Iris pigment epithelial cell (primary cell): ENCODE measurements at places on chromosomes 6 and 20.

DNA sequence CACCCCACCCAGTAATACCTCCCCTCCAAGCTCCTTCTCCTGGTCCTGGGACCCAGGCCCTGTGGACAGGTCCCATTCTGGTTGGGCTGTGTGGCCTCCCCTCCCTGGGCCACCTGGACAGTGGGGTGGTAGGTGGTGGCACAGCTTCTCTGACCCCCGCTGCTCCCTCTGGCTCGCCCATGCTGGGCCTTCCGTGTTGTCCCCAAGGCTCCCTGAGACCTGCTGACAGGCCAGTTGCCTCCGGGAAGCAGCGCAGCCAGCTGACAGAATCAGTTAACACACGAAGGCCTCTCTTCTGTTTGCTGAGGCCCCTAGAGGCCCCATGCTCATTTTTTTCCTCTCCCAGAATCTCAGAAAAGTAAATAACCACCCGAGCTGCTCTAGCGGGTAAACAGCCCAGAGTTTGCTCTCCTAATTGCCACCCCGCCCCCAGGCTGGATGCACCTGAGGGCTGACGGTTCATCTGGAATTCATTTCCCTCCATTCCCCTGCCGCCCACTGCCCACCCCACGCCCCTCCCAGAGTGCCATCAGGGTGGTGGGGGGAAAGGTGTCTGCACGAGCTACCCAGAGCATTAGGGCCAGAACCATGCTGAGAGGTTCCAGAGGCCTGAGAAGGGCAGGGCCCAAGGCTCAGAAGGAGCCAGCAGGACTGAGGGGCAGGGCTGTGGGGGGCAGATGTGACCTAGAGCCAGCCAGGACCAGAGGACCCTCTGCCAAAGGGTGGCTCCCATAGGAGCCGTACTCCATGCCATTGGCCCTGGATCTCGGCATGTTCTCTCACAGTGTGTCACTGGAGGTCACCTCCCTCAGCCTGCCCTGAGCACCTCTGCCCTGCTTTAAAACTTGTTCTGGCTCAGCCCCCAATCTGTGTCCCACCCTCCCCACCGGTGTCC, 157.5 kb downstream of the GRM4 start:
- no peak for DNase-seq

GRCh38 chr6:42520786-42521607, 42.8 kb upstream of the UBR2 start:
- peak; percentile 44 for DNase-seq

DNA sequence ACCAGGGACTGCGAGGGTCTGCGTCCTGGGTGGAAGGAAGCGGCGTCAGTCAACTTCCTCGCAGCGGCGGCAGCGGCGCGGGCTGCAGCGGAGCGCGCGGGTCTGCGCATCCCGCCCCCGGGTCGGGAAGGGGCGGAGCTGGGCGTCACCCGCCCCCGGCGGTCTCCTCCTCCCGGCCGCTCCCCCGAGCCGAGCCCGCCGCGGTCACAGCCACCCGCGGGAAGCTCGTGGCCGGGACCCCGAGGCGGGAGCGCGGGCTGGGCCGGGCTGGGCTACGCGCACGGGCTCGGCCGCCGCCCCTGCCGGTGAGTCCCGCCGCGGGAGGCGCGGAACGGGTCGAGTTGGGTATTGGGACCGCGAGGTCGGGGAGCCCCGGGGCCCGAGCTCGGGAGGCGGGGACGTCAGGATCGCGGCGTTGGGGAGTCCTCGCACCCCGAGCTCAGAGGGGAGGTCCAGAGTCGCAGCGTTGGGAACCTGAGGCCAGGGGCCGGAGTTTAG, at the start of gene PAQR8:
Gene PAQR8, plus strand, starts transcription at position 207 of the 498 bp plus-strand sequence. CDS start 41,063 bp downstream, outside the sequence.
- DNase-seq: peak; percentile 63

GRCh38 chr6:131588643-131589042, 15.6 kb downstream of the ARG1 start:
- DNase-seq: no peak

GRCh38 chr6:124613031-124613430, 349.2 kb upstream of the RNF217 start:
- DNase-seq: no peak

DNA sequence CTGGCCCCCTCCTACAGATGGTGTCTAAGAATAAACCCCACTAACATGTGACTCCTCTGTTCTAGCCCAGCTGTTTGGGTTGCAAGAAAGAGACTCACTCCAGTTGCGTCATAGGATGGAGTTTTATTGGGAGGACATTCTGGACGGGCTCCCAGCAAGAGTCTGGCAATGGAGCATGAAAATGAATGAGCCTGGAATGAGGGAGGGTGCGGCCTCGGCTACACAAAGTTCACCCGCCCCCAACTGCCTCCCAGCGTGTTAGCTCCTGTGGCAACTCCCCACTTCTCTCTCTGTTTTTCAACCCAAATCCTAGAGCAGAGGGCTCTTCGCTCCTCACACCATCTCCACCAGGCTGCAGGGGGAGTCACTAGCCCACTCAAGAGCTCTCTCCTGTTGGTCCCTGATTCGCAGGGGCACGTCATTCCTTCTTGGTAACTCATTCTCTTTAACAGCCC, 5.1 kb upstream of the ADAM33 start:
- DNase-seq: peak; percentile 79

- peak; percentile 36 for DNase-seq
Measured at GRCh38 chr20:25623225-25623735, 534 bp downstream of the NANP start.

GRCh38 chr6:79372757-79373156, 138.3 kb upstream of the HMGN3 start:
- no peak for DNase-seq

- peak; percentile 40 for DNase-seq
Measured at GRCh38 chr20:38434301-38434741, 807 bp downstream of the SNHG17 start.

DNA sequence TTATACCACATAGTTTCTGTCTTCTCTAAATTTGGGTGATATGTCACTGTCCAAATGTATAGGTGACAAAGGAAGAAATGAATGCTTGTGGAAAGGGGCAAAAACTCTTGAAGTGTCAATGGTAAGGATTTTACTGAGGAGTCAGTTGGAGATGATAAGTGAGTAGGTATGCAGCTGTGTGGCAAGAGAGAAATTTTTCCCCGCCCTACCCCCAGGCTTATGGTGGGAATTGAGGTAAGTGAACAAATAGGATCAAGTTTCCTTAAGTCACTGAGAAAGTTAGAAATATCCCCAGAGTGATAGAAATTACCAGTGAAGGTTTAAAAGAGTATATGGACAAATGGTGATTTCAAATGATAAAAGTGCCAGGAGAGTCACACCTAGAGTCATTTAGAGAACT, 11.8 kb downstream of the DSE start:
- peak; percentile 60 for DNase-seq

DNA sequence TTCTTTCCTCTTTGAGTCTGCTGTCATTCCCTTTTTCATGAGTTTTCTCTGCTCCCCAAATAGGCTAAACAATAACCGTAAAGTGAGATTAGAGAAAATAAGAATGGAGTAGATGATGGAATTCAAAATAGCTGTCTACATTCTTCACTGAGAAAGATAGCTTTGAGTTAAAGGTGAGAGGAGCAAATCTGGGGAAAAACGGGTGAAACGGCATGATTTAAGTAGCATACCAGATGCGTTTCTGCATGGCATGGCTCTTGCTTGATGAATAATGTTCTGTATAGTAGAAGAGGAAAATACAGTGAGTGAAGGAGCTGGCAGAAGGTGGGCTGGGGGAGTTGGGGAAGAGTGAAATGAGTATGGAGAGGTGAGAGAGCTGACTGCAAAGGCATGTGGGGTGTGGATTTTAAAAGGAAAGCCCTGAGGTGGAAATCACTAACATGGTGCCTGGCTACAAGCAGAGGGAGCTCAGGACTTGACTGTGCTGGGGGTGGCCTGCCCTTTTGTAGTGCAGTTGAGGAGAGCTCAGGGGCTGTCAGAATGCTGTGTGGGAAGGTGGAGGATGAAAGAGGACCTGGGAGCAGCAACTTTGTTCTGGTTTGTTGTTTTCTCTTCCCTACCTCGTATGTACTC, 8.8 kb downstream of the BICRAL start:
- DNase-seq: no peak

- no peak for DNase-seq
Measured at GRCh38 chr6:52180787-52181558, 5.2 kb upstream of the IL17A start.
